ENCODE measurements at places on chromosomes 2 and 18.

DNA sequence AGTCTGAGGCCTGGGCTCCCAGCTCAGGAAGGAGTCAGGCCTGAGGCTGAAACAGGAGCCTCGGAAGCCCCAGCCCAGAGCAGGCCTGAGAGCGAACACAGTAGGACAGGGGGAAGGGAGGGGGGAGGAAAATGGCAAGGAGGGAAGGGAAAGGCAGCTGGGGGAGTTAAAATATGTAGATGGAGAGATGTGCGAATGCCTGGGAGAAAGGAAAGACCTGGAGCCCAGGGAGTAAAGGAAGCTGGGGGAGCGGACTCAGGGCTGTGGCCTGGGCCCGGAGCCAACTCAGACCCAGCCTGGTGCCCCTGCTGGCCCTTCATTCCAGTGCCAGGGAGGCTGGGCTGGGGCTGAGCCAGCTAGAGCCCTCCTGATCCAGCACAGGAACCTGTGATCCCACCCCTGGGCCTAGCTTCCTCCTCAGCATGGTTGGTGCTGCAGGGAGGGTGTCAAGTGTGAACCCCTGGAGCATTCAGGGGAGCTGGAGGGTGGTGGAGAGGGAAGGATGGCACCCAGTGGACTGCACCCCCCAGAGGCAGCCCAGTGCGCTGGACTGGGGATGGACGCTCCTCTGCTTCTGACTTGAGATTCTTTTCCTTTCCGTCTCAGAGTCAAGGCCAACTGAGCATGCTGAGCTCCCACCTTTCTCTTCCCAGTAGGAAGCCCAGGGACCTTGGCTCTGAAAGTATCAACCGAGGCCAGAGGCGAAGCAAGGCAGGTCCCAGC lies 46.3 kb downstream of the EMX1 start:
- no peak for DNase-seq

GRCh38 chr18:3666526-3667254 lies 216.7 kb downstream of the TGIF1 start:
- DNase-seq = no peak

GRCh38 chr2:120702801-120703200 lies 32.9 kb upstream of the GLI2 start:
- DNase-seq = no peak

- no peak for DNase-seq
Measured at GRCh38 chr18:58341916-58342315, 287.0 kb downstream of the ALPK2 start.

GRCh38 chr2:113162173-113162572 lies 11.6 kb upstream of the PSD4 start:
- DNase-seq = no peak

Measured in smooth muscle cell of the brain vasculature (primary cell).